ENCODE measurements at places on chromosomes 3 and 15. TPM values are rescaled to one million over a fixed set of nuclear protein-coding genes. Genes with fewer than 3 reads are reported as not detected.

The NME9 gene
- not detected for total RNA-seq

The THBS1 gene
- total RNA-seq: 277 TPM

The TIMP4 gene
- 0.92 TPM for total RNA-seq

The BOC gene
- total RNA-seq: 5.0 TPM

The SERF2 gene
- total RNA-seq: 473 TPM

The SYNPR gene
- not detected for total RNA-seq

The ANKUB1 gene
- not detected for total RNA-seq

The ATP13A5 gene
- not detected for total RNA-seq

The USP50 gene
- total RNA-seq: 0.40 TPM

The DNAJC13 gene
- 78.5 TPM for total RNA-seq

The RARRES1 gene
- 40.8 TPM for total RNA-seq

The CXCR6 gene
- not detected for total RNA-seq

The CPEB1 gene
- total RNA-seq: 11.8 TPM

The EXD1 gene
- total RNA-seq: not detected

The TRIM71 gene
- total RNA-seq: not detected

The OSTN gene
- total RNA-seq: 0.87 TPM

The SIDT1 gene
- not detected for total RNA-seq

The AQP9 gene
- total RNA-seq: not detected

The CPLX3 gene
- not detected for total RNA-seq

The GOLGA6L24 gene
- total RNA-seq: not detected

The SLC9C1 gene
- total RNA-seq: 0.13 TPM

The AMIGO3 gene
- not detected for total RNA-seq

The IL16 gene
- 0.40 TPM for total RNA-seq

The CASR gene
- not detected for total RNA-seq

The ALPK3 gene
- total RNA-seq: 1.1 TPM

The CEMIP gene
- 600 TPM for total RNA-seq

The RGMA gene
- total RNA-seq: 0.40 TPM

The OSBPL10 gene
- 10.7 TPM for total RNA-seq

The CFAP100 gene
- not detected for total RNA-seq

The GOLGA6A gene
- total RNA-seq: not detected

The SKOR1 gene
- total RNA-seq: 0.19 TPM

The AGTR1 gene
- total RNA-seq: 0.40 TPM

The CTDSPL gene
- 22.4 TPM for total RNA-seq

The TEX9 gene
- total RNA-seq: 4.2 TPM

The ABI3BP gene
- 48.1 TPM for total RNA-seq

The GCNT3 gene
- not detected for total RNA-seq

The MYL3 gene
- not detected for total RNA-seq

The TM4SF4 gene
- total RNA-seq: not detected

The IRAK2 gene
- total RNA-seq: 7.2 TPM

The CAND2 gene
- total RNA-seq: 4.1 TPM

Data from aortic smooth muscle cell (primary cell).